Kasumi-1 (cell line): ENCODE measurements at places on chromosomes 1 and 21.
A peak's percentile ranks its signal among the peaks of the same experiment; 100 is the strongest.

DNA sequence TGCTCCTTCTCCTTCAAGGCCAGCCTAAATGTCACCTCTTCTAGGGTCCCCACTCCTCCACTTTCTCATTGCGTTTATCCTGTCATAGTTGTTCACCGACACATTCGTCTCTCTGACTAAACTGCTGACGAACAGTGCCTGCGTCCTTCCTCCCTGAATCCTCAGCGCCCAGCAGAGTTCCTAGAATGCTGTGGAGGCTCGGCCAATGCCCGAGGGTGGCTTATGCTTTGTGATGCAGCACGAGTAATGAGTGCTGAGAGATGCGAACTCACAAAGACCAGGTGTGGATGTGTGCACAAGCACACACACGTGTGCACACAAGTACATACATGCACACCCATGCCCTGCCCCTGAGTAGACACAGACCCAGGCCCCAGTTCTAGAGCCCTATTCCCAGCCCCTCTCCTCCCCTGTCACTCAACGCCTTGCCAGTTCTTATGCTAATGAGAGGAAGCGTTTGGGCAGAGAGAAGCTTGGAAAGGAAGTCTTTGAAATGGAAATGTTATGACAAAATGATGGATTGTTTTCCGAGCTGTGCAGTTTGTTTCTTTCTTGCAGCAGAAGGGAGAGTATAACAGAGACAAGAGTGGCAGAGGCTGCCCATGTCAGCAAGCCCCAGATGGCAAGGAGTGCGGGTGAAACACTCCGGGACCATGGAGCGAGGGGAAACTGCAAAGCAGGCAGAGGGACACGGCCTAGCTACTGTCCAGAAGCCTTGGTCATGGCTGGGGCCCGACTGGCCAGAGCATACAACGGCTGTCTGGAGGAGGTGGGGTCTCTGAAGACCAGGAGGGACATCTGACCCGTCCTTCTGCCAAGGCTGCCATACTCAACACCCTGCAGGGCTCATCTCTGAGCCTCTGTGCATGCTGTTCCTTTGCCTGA, 24.2 kb downstream of the KCNA10 start:
- no peak for DNase-seq

- peak; percentile 49 for DNase-seq
Measured at GRCh38 chr21:30434033-30434631, 4.1 kb downstream of the KRTAP13-4 start.

DNA sequence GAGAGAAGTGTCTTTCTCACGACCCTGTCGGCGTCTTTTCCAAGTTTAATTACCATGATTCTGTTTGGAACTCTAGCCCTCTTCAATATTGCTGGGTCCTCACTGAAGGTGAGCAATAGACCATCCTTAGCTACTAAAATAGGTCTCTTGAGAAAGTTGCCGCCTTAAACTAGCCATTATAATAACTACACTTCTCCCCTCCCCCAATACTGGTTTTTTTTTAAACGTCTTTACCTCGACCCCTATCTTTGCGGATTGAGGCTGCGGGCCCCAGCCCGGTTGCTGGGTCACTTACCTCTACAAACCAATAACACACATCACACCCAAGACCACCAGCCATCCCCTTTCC, 672 bp downstream of the ENSA start:
- DNase-seq: no peak

DNA sequence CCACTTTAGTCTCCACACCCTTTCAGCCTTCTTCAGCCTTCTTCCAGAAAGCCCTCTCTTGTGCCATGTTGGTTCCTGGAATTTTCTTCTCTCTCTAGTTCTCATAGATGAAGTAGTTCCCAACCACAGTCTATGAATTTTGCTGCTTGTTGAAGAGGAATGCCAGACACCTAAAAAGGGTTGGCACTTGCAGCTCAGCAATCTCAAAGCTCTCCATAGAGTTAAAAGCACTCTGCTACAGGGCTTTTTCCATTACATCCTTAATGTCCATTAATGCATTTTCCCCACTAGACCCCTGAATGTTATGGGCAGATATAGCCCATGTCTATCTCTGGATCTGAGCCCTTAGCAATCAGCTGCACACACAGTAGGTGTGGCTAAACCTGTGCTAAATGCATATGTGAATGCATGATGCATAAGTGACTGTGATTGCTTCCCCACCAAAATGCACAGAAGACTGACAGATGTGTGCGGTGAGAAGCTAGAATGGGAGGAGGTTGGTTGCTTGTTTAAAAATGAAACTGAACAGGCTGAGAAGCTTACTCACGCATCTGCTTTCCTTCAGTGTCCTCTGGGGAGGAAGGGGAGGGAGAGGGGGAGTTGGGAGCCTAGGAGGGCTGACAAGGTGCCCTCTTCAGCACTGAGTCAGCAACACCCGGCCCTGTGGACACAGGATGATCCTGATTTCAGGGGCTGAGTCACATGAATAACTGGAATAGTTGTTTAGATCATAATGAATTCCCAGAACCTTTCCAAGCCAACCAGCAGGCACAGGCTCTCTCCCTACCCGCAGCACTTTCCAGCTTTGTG, 146.1 kb upstream of the FGGY start:
- no peak for DNase-seq

GRCh38 chr1:150150133-150151021, 661 bp downstream of the PLEKHO1 start:
- peak; percentile 38 for DNase-seq

- no peak for DNase-seq
Measured at GRCh38 chr1:193131266-193131860, 9.5 kb downstream of the CDC73 start.

DNA sequence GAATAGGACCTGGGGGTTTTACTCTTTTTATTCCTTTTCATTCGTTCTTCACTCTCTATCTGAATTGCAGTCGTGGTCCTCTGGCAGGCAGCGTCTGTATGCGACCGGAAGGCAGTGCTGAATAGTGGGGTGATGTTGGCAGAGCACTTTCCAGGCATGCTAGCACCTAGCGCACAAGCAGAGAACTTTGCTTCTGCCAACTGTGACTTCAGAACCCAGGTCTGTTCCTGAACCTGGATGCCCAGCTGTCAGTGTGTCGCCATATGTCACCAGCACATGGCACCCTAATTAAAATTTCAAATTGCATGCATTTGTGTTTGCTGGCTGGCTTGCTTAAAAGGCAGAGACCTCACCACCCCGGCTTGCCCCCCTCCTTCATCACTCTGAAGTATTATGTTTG, 116.2 kb downstream of the NFIA start:
- no peak for DNase-seq

DNA sequence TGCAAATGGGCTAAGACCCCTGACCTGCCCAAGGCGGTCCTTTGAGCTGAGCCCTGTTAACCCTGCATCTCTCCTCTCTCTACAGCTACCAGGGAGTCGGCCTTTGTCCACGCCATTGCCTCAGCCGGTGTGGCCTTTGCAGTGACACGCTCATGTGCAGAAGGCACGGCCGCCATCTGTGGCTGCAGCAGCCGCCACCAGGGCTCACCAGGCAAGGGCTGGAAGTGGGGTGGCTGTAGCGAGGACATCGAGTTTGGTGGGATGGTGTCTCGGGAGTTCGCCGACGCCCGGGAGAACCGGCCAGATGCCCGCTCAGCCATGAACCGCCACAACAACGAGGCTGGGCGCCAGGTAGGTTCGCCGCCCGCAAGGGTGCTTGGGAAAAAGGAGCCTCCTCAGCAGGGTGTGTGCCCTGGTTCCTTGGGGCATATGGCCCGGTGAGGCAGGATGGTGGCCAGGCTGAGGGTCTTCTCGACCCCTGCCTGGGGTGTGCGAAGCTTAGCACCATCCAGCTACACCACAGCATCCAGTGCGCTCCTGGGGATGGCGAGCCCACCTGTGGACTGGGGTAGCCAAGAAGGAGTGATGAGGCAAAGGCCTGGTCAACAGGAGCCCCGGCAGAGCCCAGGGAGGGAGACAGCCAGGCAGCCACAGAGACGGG, 31.8 kb upstream of the ARF1 start:
- no peak for DNase-seq

DNA sequence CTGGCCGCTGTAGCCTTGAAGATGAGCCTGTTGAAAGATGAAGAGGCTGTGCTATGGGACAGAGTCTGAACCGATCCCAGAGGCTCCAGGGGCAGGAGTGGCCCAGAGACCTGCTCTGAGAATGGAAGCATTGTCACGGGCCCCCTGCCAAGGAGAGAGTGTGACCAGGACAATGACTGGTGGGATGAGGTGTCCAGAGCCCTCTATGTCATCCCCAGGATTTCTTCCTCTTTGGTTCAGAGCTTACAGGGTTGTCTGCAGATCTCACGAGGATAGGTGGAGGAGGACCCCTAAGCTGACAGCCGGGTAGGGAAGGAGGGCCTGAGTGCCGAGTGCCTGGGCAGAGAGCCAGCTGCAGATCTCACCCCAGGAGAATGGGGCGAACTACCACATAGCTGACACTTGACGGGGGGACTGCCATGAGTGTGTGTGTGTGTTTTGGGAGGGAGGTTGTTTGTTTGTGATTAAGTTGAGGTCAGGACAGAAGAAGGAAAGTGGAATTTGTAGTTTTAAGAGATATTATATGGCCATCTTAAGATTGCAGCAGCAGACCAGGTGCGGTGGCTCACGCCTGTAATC, 25.4 kb downstream of the PIK3CD start:
- no peak for DNase-seq

DNA sequence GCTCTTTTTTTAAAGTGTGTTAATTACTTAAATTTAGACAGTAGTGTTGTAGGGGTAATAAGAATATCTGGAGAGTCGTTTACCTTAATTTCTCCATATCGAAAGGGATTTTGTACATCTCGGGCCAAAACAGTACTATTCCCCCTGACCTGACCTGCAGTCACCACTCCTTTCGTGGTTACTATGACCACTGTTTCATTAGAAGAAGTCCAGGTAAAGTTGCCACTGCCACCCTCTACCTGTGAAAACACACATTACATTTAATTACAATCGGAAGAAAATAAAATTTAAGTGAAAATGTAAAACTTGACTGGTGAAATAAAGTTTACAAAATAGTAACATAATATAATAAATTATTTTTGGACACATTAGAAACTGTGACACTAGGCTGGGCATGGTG, 37.2 kb downstream of the NUP210L start:
- DNase-seq: no peak

- DNase-seq: peak; percentile 11
Measured at GRCh38 chr1:12407050-12407961, 177.5 kb downstream of the VPS13D start.

DNA sequence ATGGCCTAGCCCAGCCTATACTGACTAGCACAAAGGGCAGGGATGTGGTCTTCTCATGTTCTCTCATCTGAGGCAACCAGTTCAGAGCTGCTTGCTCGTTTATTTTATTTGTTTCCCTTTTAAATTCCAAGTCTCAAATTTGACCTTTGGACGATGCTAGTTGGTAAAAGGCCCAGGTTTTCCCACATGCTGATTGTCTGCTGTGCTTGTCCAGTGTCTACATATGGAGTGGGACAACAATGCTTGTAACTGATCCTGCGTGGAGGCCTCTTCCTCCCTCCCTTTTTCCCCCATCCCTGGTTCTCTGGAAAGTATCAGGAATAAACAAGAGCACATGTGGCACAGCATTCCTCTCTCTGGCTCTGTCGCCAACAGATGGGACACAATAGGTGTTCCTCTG, 34.0 kb upstream of the BEND5 start:
- no peak for DNase-seq

DNA sequence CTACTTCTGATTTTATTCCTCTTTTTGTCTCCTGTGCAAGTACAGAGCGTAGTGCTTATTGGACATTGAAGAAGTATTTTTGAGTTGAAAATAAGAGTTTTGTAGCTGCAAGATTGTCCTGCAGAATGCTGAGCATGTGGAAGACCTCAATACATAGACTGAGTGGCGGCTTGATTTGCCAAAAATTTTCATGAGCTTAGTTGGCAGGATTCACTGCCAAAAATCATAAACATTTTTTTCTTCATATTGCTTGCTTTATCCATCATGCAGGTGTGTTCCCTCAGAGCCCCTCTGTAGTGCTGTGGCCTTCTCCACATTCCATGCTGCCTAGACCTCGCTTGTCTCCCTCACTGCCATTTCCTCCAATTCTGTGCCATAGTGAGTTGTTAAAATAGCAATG, 100.1 kb downstream of the DUSP10 start:
- no peak for DNase-seq

DNA sequence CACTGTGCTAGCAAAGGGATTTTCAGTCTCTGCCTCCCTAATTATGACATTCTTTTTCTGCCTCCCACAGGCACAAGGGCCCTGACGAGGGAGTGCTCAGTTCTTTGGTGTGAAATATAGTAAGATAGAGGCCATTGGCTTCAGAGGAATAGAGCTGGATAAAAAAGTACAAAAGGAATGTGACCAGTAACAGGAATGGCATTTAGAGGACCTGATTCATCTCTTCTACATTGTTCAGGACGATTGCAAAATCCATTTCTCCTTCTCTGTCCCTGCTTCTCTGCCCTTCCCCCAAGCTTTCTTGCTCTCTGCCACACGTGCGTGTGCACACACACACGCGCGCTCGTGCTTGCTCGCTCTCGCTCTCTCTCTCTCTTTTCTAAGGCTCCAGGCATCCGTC, 668.2 kb downstream of the KIF26B start:
- DNase-seq: no peak
